Smooth muscle cell of the coronary artery (primary cell): ENCODE measurements at places on chromosomes 11 and 22. TPM values are rescaled to one million over a fixed set of nuclear protein-coding genes. Genes with fewer than 3 reads are reported as not detected.

The MMP8 gene
- not detected in 2 replicates for total RNA-seq

The PLAAT3 gene
- 18.1 and 52.2 TPM in 2 replicates for total RNA-seq

The TAGLN gene
- 103 and 2,351 TPM in 2 replicates for total RNA-seq

The EHF gene
- total RNA-seq = 0.23 TPM in 1 of 2 replicates, not detected in the other

The PDGFB gene
- total RNA-seq = 0.70 and 13.7 TPM in 2 replicates

The CRACR2B gene
- 0.45 and 0.70 TPM in 2 replicates for total RNA-seq

The OR4A16 gene
- total RNA-seq = not detected in 2 replicates

The FGF4 gene
- total RNA-seq = not detected in 2 replicates

The POTEH gene
- total RNA-seq = not detected in 2 replicates

The ANKRD42 gene
- total RNA-seq = 10.2 and 18.3 TPM in 2 replicates
